ENCODE measurements at places on chromosomes 2 and 18.

- no peak for DNase-seq
These were observed 1030.2 kb downstream of the TMEM182 start for GRCh38 chr2:103792042-103792441.

GRCh38 chr2:128444121-128444771 is 125.6 kb upstream of the HS6ST1 start:
- no peak for DNase-seq

DNA sequence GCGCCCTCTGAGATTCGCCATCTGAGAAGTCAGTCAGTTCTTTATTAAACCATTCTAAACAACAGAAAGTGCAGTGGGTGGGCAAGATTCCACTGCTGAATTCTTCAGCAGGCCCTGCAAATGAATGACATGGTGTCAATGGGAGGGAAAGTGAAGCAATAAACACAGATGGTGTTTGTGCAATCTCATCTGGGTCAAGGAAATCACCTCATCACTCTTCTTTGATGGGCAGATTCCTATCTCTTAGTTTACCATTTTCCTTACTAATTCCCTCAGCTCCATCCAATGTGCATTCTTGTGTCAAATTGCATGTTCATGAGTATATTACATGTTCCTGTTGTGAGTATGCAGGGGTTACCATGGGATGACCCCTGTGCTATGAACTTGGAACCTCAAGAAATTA is 100.7 kb upstream of the CYP1B1 start:
- DNase-seq = no peak

GRCh38 chr2:3627500-3628100 is 30.4 kb upstream of the ALLC start:
- no peak for DNase-seq

GRCh38 chr2:213451542-213452239 is 167.4 kb downstream of the SPAG16 start:
- peak; percentile 8 for DNase-seq

GRCh38 chr2:151947813-151948165 is 119.6 kb upstream of the ARL5A start:
- DNase-seq = no peak

- DNase-seq = no peak
These were observed 33.5 kb upstream of the METAP1D start for GRCh38 chr2:171966235-171966634.

DNA sequence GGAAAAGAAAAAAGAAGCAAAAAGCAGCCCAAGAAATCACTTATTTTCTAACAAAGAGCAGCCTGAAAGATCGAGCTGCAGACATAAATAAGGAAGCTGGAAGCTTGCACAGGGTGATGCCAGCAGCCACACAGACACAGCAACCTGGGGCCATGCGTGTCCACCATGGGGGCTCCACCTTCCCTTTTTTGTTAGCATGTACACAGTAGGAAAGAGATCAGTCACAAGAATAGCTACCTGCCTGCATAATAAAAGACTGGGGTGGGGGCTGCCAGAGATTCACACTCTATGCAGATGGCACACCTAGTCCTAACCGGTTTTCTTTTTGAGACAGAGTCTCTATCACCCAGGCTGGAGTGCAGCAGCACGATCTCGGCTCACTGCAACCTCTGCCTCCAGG is 2.9 kb upstream of the CNOT11 start:
- no peak for DNase-seq

GRCh38 chr2:150292807-150293206 is 194.7 kb downstream of the RND3 start:
- no peak for DNase-seq

GRCh38 chr2:234142530-234142929 is 92.0 kb downstream of the SPP2 start:
- DNase-seq = no peak

DNA sequence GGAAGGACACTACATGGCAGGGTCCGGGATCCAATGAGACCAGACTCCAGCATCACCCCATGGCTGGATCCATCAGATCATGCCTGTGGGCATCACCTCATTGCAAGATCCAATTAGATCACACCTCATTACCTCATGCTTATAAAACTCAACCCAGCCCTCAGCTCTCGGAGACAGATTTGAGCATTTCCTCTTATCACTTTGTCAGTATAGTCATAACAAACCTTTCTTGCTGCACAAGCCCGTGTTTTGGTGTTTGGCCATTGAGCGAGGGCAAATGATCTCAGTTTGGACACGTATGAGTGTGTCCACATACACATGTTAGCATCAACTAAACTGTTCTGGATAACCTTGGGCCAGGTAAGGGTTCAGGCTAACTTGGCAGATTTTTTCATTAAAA is 58.8 kb downstream of the CCDC195 start:
- DNase-seq = no peak

DNA sequence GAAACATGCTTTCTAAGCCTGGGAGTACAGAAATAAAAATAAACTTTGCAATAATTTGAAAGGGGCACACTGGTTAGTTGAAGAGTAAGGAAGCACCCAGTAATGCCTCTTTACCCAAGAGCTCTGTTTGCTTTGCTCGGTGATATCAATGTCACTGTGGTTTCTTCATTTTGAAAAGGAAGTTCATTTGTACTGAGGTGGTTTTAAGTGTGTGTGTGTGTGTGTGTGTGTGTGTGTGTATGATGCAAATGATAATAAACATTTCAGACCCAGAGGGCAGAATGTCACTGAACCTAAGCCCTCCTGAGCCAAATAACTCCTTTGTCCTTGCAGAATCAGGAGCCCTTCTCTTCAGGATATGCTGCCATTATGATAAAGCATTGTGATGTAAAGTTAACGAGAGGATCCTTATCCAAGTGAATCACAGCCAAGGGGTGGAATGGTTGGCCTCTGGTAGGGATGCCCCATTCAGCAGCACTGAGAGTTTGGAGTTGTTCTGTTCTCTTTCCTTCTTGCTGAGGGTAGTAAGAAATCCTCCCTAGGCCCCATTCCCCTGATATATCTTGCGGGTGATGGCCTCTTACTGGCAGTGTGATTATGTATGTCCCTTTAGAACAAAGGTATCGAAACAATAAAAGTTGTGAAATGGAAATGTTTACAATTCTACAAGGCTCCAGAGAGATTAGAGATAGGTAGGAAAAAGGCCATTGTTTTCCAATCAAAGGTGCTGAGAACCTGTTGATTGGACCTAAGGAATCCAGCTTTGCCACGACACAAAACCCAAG is 7.6 kb downstream of the ITGA6 start:
- no peak for DNase-seq

GRCh38 chr2:123035541-123035940 is 989.5 kb upstream of the CNTNAP5 start:
- no peak for DNase-seq
